ENCODE measurements at places on chromosomes 6 and 20. TPM values are rescaled to one million over a fixed set of nuclear protein-coding genes. Genes with fewer than 3 reads are reported as not detected.
A peak's percentile ranks its signal among the peaks of the same experiment; 100 is the strongest.

Gene BHLHE23
- not detected for total RNA-seq

Gene EYS
- total RNA-seq, result 0.03 TPM

Gene GJA10
- not detected for total RNA-seq

Gene CLPSL2
- 3.8 TPM for total RNA-seq

- H3K4me1 ChIP-seq, result peaks cover 17% of the 10 kb centered on the region
- no peak for DNase-seq
- no peak overlapping the region for H3K4me3 ChIP-seq
- H3K27ac ChIP-seq, result no peak overlapping the region
- no peaks in the 10 kb centered on the region for H3K27me3 ChIP-seq
Measured at GRCh38 chr6:33202799-33203198, 1.7 kb upstream of the HSD17B8 start.

- no peaks in the 10 kb centered on the region for H3K27me3 ChIP-seq
- no peaks in the 10 kb centered on the region for H3K36me3 ChIP-seq
- no peak for DNase-seq
Measured at GRCh38 chr6:20960067-20960466, 425.8 kb downstream of the CDKAL1 start.

DNA sequence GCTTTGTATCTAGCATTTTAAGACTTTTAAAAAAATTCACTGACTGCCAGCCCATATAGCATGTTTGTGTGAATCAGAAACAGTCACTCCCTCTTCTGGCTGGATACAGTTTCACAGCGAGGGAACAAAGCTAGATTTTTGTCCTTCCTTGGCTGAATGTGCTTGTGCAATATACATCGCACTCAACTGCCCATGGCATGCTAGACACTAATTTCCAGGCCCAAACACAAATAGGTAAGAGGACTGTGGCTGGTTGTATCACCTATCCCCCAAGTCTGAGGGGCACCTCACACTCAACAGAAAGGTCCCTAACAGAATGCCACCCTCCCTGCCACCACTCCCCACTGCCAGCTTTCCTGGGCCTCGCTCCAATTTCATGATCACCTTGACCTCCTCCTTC lies 16.2 kb upstream of the BLCAP start:
- DNase-seq, result no peak
- no peaks in the 10 kb centered on the region for H3K27me3 ChIP-seq
- no peak overlapping the region for H3K27ac ChIP-seq
- no peak overlapping the region for H3K4me3 ChIP-seq
- no peaks in the 10 kb centered on the region for H3K36me3 ChIP-seq

GRCh38 chr6:138772596-138773176 lies 883 bp upstream of the CCDC28A start:
- no peaks in the 10 kb centered on the region for H3K27me3 ChIP-seq
- peak overlapping the region; percentile 96 for H3K27ac ChIP-seq
- no peaks in the 10 kb centered on the region for H3K36me3 ChIP-seq
- H3K4me3 ChIP-seq, result peak overlapping the region; percentile 49
- peaks cover 6% of the 10 kb centered on the region for H3K4me1 ChIP-seq
- no peak for DNase-seq

- H3K27ac ChIP-seq, result no peak overlapping the region
- DNase-seq, result no peak
- no peaks in the 10 kb centered on the region for H3K4me1 ChIP-seq
- no peaks in the 10 kb centered on the region for H3K27me3 ChIP-seq
- peaks cover 8% of the 10 kb centered on the region for H3K36me3 ChIP-seq
Measured at GRCh38 chr6:135481783-135482369, 15.7 kb downstream of the AHI1 start.

DNA sequence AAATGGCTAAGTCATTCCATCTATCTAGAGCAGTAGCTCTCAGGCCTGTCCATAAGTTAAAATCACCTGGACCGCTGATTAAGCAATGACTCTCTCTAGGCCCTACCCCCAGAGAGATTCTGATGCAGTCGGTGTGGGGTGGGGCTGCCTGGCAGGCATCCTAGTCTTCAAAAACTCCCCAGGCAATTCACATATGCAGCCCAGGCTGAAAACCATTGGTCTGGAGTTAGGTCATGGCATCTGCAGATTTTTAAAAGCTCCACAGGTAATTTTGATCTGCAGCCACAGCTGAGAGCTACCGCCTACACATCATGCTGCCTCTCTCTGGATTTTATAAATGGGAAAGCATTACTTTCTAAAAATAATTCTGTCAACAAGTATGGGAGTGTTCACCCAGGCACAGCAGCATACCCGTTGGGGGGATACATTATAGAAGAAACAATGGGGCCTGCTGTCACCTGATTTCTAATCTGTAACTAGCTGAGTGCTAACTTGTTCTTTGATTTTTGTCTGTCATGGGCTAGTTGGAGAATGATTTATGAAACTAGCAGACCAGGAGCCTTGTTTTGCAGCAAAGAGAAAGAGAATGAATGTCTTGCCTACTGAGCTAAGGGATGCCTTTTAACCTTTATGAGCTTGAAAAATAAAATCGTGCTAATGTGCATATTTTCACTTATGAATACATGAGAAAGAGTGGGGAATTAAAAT lies 44.1 kb upstream of the ATXN1 start:
- no peaks in the 10 kb centered on the region for H3K36me3 ChIP-seq
- no peak overlapping the region for H3K4me3 ChIP-seq

GRCh38 chr6:168602576-168602975 lies 161.6 kb downstream of the SMOC2 start:
- no peaks in the 10 kb centered on the region for H3K36me3 ChIP-seq
- H3K4me3 ChIP-seq, result no peak overlapping the region
- DNase-seq, result no peak
- no peak overlapping the region for H3K27ac ChIP-seq
- H3K4me1 ChIP-seq, result no peaks in the 10 kb centered on the region
- H3K27me3 ChIP-seq, result no peaks in the 10 kb centered on the region

GRCh38 chr20:24853916-24854315 lies 95.2 kb upstream of the CST7 start:
- no peaks in the 10 kb centered on the region for H3K27me3 ChIP-seq
- H3K36me3 ChIP-seq, result no peaks in the 10 kb centered on the region
- DNase-seq, result no peak
- no peak overlapping the region for H3K27ac ChIP-seq
- H3K4me3 ChIP-seq, result no peak overlapping the region

GRCh38 chr6:166751051-166751595 lies 124.1 kb upstream of the RPS6KA2 start:
- no peak overlapping the region for H3K4me3 ChIP-seq
- H3K27ac ChIP-seq, result no peak overlapping the region
- H3K4me1 ChIP-seq, result no peaks in the 10 kb centered on the region
- H3K27me3 ChIP-seq, result no peaks in the 10 kb centered on the region
- H3K36me3 ChIP-seq, result no peaks in the 10 kb centered on the region
- DNase-seq, result no peak

GRCh38 chr6:73182021-73182607 lies 43.2 kb downstream of the KHDC1L start:
- H3K4me3 ChIP-seq, result no peak overlapping the region
- H3K27me3 ChIP-seq, result no peaks in the 10 kb centered on the region
- no peak overlapping the region for H3K27ac ChIP-seq
- DNase-seq, result no peak
